ENCODE measurements at places on chromosomes 4 and X.

- DNase-seq, result no peak
Measured at GRCh38 chrX:64427787-64428186, 32.5 kb upstream of the MTMR8 start.

DNA sequence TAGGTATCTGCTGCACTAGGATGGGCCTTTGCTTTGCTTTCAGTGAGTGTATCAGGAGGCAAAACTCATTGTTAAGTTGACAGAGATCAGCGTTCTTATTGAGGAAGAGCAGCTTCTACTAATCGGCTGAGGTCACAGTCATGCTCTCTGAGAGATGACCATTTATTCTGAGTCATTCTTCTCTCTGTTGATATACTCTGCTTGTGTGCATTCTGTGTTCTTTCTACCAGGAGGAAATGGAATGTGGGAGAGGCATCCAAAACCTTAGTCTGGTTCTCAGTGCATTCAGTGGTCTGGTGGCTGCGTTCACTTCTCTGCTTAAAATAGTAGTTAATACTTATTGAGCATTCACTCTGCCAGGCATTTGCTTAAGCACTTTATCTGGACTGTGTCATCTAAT is 66.2 kb downstream of the RRAGB start:
- no peak for DNase-seq

DNA sequence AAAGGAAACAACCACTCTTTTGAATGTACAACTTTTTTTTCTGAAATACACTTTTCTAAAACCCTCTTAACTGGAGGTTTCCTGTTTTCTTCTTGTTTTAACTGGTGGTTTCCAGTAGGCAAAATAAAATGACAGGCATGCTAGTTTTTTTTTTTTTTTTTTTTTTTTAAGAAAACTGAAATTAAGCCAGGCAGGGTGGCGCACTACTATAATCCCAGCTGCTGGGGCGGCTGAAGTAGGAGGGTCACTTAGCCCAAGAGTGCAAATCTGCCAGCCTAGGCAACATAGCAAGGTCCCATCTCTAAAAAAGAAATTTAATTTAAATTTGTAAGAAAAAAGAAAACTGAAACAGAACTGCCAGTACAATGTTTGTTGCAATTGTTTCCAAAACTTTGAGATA is 44.0 kb downstream of the TMEM144 start:
- no peak for DNase-seq

DNA sequence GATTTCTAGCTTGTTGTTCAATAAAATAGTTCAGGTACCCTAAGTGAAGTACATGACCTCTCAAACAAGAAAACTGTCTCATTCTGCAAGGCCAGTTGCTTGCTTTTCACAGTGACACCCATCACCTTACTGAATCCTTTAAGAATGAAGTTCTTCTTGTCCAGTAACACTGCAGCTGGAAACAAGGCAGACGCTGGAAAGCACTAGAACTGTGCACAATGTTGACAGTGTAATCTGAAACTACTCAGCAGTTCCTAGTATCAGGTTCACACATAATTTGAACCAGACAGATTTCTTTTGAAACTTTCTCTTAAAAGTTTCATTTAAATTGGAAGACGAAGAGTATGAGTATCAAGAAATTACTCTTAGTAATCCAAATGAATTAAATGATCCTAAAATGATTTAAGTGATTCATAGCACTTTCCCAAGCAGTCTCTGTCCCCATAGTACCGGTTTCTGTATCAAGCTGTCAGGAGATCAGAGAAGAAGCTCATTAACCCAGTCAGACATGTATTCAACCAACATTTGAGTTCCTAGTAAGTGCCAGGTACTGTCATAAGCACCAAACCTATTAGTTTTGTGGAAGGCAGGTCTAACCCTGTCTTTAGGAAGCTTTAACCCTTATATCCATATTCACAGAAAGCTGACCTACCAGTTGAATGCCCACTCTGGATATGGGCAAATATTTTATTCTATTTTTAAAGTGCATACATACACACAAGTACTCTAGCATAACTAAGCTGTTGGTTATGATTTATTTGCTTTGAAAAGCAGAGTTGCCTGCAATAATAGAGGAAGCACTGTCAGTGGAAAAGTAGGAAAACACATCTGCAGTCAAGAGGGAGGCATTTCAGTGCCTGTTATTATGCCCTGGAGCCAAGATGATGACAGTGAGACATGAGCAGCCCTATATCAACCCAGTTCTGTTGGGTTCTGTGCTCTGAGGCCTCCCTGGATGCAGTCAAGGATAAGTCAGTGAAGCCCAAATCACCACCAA is 63.6 kb downstream of the PALLD start:
- no peak for DNase-seq

Measured in 8988T (cell line).